ENCODE measurements at places on chromosomes 2 and 18.

DNA sequence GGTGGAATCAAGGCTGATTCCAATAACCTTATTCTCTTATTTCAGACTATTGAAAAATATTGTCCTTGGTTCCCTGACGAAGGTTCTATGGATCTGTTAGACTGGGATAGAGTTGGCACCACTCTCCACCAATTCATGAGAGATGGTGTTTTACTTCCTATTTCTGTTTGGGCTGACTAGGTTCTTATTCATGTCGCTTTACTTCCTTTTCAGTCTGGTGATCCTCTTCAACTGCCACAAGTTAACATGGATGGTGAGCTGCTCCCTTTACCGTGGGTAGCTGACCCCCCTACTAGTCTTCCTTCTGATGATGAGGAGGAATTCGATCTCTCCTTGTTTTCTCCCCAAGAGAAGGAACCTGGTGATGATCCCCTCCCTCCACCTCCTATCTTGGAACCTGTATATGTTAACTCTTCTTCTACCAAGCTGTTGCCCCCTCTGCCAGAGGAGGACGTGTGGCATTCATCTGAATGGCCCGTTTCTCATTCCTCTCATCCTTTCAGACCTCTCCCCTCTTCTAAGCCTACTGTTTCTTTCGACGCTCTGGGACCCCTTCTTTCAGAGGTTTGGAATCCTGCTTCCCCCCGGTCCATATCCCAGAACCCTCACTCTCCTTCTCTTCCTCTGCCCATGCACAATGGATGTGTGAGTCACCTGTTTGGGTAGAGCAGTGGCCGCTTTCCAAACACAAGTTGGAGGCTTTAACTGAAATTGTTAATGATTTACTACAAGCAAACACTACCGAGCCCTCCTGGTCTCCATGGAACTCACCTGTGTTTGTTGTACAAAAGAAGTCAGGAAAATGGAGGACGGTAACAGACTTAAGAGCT is 13.5 kb upstream of the CNOT11 start:
- DNase-seq, result no peak

DNA sequence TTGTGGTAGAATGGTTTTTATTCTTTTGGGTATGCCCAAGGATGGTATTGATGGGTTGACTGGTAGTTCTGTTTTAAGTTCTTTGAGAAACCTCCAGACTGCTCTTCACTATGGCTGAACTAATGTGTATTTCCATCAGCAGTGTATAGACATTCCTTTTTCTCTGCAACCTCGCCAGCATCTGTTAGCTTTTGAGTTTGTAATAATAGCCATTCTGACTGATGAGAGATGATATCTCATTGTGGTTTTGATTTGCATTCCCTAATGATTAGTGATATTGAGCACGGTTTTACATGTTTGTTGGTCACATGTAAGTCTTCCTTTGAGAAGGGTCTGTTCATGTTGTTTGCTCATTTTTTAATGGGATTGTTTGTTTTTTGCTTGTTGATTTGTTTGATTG is 1348.7 kb upstream of the NXPH2 start:
- DNase-seq, result no peak

GRCh38 chr2:63093502-63093901 is 42.9 kb downstream of the OTX1 start:
- DNase-seq, result no peak

- DNase-seq, result no peak
Observed at GRCh38 chr2:234483568-234484251, 13.2 kb downstream of the ARL4C start.

GRCh38 chr2:57877811-57878170 is 168.8 kb upstream of the VRK2 start:
- DNase-seq, result no peak

GRCh38 chr2:120937686-120938044 is 202.0 kb downstream of the GLI2 start:
- peak; percentile 63 for DNase-seq

GRCh38 chr2:70710038-70710690 is 57.8 kb downstream of the ADD2 start:
- DNase-seq, result no peak

DNA sequence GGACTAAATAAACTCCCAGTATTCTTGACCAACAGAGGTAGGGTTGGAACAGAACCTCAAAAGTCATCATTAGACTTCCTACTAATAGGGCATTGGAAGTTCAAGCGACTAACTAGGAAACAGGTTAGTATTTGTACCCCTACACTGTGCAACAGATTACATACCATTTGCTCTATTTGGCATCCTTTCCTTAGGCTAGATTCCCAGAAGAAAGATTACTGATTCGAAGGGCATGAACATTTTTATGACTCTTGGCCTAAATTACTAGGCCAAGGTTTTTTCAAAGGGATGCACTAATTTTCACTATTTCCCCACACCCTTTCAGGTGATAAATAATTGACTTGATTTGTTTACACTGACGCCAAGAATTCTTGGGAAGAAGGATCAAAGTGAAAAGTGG is 104.8 kb upstream of the CYP1B1 start:
- DNase-seq, result no peak

DNA sequence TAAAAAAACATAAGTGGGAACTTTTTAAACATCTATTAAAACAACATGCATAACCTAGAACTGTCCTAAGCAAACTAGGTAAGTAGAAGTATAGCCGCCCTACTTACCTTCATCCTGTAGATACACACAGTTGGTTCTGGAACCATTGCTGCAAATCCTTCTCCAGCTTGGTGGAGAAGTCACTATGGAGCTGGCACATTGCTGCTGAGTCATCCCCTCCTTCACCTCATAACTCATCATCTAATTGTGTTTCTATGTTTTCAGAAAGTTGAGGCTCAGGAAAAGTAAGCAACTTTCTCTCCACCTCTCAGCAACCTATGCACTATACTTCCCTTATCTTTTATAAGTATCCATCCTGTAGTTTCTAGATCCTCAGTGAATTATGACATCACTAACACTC is 269.8 kb upstream of the MMADHC start:
- no peak for DNase-seq

All from astrocyte of the cerebellum (primary cell).